ENCODE measurements at places on chromosomes 1 and 21.

DNA sequence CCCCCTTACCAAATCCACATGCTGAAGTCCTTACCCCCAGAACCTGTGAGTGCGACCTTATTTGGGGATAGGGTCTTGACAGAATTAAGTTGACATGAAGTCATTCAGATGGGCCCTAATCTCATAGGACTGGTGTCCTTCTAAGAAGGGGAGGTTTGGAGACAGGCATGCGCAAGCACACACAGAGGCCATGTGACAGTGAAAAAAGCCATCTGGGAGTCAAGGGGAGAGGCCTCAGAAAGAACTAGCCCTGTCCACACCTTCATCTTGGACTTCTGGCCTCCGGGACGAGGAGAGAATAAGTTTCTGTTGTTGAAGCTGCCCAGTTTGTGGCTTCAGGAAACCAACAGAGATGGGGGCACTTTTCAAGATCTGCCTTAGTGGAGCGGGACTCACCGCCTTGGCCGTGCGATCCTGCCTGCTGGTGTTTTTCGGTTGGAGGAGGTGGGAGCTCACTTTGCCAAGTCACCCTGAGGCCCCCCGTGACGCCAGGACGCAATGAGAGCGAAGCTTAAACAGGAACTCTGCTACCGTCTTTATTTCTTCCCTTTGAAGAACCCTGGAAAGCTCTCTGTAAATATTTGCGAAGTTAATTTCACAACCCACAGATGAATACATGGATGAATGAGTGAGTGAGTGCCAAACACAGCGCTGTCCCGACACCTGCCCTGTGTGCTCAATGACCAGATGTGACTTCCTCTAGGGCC lies 42.5 kb upstream of the C1orf174 start:
- no peak overlapping the region for H3K4me3 ChIP-seq
- no peaks in the 10 kb centered on the region for H3K4me1 ChIP-seq
- no peak for DNase-seq

DNA sequence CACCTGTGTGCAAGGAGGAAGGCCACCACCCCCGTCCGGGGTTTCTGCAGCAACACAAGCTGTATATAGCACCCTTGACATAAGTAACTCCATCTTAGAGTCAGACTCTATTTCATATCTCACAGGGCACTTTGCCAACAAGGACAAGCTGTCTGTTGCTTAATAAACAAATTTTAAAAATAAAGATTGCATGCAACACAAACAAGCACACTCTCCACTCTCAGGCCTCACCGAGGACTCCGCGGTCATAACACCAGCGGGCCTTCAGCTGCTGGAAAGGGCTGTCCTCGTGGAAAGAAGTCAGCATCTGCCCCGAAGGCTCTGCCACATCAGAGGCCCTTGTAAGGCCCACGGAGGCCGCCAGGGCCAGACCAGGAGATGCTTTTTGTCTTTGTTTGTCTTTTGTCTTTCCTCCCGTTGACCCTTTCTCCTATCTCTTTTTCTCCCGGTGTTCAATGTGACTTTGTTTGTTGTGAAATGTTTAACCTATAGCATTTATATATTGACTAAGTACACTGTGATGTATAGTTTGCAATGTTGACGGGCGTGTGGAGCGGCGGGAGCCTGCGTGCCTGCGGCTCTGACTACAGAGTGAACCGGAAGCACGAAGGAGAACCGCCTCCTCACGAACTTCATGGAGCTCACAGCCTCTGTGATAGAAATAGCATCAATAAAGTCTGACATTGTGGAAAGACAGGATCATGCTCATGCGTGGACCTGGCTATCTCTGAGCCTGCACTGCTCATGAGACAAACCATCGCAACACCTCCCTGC lies 24.1 kb downstream of the MEGF6 start:
- no peak overlapping the region for H3K4me3 ChIP-seq
- no peak for DNase-seq
- H3K36me3 ChIP-seq = no peaks in the 10 kb centered on the region
- no peaks in the 10 kb centered on the region for H3K27me3 ChIP-seq
- no peak overlapping the region for H3K27ac ChIP-seq

DNA sequence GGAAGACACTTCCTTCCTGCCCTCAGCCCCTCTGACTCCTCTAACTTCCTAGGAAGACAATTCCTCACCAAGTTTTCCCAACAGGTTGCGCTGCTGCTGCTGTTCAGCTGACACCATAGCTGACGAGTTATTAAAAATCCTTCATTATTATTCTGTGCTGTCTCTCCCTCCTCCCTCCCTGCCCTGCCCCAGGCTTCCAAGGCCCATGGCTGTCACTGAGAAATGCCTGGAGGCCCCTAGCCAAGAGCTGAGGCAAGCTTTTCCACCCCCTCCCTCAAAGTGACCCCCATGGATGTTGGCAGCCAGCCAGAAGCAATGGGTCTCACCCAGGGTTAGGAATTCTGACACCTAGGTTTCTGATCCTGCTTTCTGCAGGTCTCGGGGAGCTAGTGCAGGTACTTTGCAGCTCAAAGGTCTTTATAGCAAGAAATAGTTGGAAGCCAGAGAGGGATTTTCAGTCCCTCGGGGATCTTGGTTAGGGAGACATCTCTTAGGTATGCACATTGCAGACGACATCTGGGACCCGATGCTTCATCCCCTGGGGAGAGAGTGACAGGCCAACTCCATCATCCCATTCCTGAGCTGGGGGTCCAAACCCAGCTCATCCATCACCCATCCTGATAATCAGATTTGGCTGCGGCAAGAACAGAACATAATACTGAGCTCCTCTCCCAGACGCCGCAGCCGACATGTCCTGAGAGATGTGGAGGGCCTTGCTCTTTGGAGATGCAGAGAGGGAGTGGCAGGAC lies 65.0 kb downstream of the KIRREL1 start:
- no peaks in the 10 kb centered on the region for H3K27me3 ChIP-seq
- no peaks in the 10 kb centered on the region for H3K36me3 ChIP-seq
- no peak overlapping the region for H3K27ac ChIP-seq

DNA sequence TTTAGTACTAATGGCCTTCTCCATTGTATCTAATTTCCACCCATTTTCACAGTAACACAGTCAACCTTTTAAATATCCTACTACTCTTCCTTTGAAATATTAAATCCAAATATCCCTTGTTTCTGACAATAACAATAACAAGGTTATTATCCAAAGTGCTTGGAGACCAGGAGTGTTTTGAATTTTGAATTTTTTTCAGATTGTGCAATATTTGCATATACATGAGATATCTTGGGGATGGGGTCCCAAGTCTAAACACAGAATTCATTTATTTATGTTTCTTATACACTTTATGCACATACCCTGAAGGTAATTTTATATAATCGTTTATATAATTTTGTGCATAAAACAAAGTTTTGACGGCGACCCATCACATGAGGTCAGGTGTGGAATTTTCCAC lies 17.5 kb downstream of the DMAP1 start:
- H3K27ac ChIP-seq = no peak overlapping the region
- H3K4me3 ChIP-seq = no peak overlapping the region
- DNase-seq = no peak
- no peaks in the 10 kb centered on the region for H3K4me1 ChIP-seq
- H3K27me3 ChIP-seq = no peaks in the 10 kb centered on the region

- H3K4me3 ChIP-seq = no peak overlapping the region
- DNase-seq = no peak
- H3K36me3 ChIP-seq = no peaks in the 10 kb centered on the region
- no peaks in the 10 kb centered on the region for H3K27me3 ChIP-seq
- no peak overlapping the region for H3K27ac ChIP-seq
- H3K4me1 ChIP-seq = peaks cover 1% of the 10 kb centered on the region
Observed at GRCh38 chr21:33149181-33149580, 79.2 kb downstream of the OLIG1 start.

GRCh38 chr1:14568716-14569355 lies 29.6 kb upstream of the KAZN start:
- H3K36me3 ChIP-seq = no peaks in the 10 kb centered on the region
- H3K27me3 ChIP-seq = no peaks in the 10 kb centered on the region
- no peak overlapping the region for H3K27ac ChIP-seq
- no peaks in the 10 kb centered on the region for H3K4me1 ChIP-seq
- H3K4me3 ChIP-seq = no peak overlapping the region

DNA sequence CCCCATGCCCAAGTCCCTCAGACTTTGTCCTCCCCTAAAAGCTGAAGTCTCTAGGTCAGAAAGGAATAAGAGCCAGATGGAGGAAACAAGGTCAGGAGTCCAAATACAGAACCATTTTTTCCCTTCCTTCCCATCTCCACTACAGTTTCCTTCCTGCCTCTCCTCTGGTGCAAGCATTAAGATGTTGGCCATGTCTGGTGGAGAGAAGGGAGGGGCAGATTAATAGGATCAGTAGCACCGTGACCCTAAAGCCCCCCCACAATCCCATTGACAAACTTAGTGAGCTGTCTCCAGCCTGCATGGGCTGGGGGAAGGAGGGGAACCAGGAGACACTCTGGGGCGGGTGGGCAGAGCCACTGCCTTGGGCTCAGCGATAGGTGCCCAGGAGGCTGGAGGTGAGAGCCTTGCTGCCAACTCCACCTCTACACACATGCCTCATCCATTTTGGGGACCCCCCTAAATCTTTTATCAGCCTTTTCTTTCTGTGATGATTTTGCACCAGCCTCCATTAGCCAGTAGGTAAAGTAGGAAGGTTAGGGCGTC lies 59.8 kb downstream of the RHBG start:
- peaks cover 15% of the 10 kb centered on the region for H3K4me1 ChIP-seq
- no peak overlapping the region for H3K27ac ChIP-seq
- no peak for DNase-seq
- H3K36me3 ChIP-seq = no peaks in the 10 kb centered on the region
- peaks cover 98% of the 10 kb centered on the region for H3K27me3 ChIP-seq
- no peak overlapping the region for H3K4me3 ChIP-seq

DNA sequence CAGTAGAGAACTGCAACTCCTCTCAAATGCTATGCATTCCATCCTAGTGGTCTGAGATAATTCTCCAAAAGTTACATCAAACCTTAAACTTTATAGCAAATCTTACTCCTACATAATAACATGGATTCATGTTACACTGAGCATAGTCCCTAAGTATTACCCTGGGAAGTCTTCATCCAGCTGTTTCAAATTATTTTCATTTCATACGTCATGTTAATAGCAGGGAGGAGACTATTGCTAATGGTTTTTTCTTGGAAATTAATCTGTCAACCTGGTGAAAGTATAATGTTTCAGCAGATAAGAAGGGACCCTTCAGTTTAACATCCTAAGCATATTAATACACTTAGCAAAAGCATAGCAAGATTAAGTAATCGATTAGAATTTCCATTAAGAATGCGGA lies 318.1 kb downstream of the USP25 start:
- no peaks in the 10 kb centered on the region for H3K4me1 ChIP-seq
- DNase-seq = no peak
- no peaks in the 10 kb centered on the region for H3K36me3 ChIP-seq

DNA sequence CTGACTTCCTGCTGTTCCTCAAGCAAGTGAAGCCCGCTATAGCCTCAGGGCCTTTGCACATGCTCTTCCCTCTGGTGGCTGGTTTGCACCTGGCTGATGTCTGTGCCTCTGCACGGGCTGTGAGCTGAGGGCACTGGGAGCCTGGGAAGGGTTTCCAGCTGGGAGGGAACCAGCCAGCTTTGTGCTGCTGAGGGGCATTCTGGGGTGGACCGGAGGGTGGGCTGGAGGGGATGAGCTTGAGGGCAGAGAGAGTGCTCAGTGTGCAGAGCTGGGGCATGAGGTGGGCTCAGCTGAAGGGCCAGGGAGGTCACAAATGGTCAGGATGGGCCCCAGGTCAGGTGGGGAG lies 305.7 kb downstream of the MATN1 start:
- peak; percentile 32 for DNase-seq
- no peaks in the 10 kb centered on the region for H3K4me1 ChIP-seq
- H3K4me3 ChIP-seq = no peak overlapping the region
- no peaks in the 10 kb centered on the region for H3K36me3 ChIP-seq
- H3K27ac ChIP-seq = no peak overlapping the region
- no peaks in the 10 kb centered on the region for H3K27me3 ChIP-seq

- no peaks in the 10 kb centered on the region for H3K36me3 ChIP-seq
- H3K4me1 ChIP-seq = peaks cover 2% of the 10 kb centered on the region
- no peaks in the 10 kb centered on the region for H3K27me3 ChIP-seq
- DNase-seq = no peak
- H3K4me3 ChIP-seq = peak overlapping the region; percentile 75
Observed at GRCh38 chr1:226938903-226939437, 1.1 kb upstream of the COQ8A start.

DNA sequence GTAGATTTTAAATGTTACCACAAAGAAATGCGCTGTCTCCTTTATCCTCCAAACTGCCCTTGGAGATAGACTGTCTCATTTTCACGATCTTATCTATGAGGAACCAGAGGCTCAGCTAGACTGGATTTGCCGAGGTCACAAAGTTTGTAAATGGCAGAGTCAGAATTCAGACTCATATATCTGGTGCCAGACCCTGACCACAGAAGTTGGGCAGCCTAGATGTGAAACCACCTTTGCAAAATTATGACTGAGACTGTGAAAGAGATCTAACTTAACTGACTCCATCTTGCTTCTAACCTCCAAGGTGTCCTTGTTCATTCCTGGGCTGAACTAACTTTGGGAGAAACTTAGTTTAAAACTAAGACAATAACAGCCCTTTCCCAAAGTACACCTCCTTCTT lies 14.1 kb downstream of the CNR2 start:
- H3K36me3 ChIP-seq = no peaks in the 10 kb centered on the region
- H3K27me3 ChIP-seq = peaks cover 30% of the 10 kb centered on the region
- H3K4me1 ChIP-seq = peaks cover 9% of the 10 kb centered on the region
- no peak overlapping the region for H3K4me3 ChIP-seq
- no peak overlapping the region for H3K27ac ChIP-seq
- no peak for DNase-seq

DNA sequence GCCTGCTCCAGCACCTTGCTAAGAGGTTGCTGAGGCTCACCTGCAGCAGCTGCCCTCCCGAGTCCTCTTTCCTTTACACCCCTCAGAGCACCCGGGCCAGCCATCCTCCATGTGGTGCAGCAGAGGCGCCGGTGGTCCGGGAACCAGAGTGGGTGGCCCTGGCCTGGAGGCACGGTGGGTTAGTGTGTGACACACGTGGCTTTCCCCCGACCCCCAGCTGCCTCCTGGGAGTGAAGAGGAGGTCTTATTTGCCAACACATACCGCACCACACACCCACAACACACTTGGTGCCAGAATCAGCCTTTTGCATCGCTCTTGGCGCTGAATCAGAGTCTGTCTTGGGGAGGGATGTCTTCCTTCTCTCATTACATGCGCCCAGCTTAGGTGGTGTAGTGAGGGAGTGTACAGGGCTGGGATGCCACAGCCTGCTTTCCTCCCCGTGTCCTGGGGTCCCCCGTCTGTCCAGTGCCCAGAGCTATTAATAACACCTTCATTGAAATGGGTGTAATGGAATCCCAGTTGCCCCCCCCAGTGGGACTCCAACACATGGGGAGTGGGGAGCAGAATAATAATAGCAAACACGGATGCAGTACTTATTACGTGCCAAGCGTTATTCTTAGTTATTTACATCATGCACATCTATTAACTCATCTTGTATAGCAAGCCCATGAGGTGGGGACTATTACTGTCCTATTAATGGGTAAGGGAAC lies 38.2 kb downstream of the MAPKAPK2 start:
- no peak for DNase-seq
- no peak overlapping the region for H3K27ac ChIP-seq
- peaks cover 6% of the 10 kb centered on the region for H3K4me1 ChIP-seq
- H3K36me3 ChIP-seq = no peaks in the 10 kb centered on the region

DNA sequence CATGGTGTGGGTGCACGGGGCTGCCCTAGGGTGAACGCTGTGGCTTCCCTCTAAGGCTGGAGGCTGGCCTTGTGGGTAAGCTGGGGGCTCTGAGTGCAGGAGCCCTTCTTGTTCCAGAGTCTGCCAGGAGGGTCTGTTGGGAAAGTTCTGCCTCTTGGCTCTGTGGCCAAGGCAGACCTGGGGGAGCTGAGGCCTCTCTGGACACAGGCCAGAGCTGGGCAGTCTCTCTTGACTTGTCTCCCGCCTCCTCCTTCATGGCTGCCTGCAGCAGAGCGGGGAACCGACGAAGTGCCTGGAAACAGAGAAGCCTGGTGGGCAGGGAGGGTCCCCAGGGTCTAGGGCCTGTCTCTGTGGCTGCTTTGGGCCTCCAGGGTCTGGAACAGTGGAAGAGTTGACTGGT lies 30.3 kb upstream of the PEX10 start:
- no peak overlapping the region for H3K27ac ChIP-seq
- H3K36me3 ChIP-seq = no peaks in the 10 kb centered on the region
- H3K4me3 ChIP-seq = peak overlapping the region; percentile 51
- H3K27me3 ChIP-seq = peaks cover 30% of the 10 kb centered on the region

Measured in H1 (cell line).